AG08396 (cell line): ENCODE measurements at places on chromosomes 13 and 19.
A peak's percentile ranks its signal among the peaks of the same experiment; 100 is the strongest.

GRCh38 chr13:41145136-41145908, 12.7 kb upstream of the KBTBD6 start:
- DNase-seq = no peak

DNA sequence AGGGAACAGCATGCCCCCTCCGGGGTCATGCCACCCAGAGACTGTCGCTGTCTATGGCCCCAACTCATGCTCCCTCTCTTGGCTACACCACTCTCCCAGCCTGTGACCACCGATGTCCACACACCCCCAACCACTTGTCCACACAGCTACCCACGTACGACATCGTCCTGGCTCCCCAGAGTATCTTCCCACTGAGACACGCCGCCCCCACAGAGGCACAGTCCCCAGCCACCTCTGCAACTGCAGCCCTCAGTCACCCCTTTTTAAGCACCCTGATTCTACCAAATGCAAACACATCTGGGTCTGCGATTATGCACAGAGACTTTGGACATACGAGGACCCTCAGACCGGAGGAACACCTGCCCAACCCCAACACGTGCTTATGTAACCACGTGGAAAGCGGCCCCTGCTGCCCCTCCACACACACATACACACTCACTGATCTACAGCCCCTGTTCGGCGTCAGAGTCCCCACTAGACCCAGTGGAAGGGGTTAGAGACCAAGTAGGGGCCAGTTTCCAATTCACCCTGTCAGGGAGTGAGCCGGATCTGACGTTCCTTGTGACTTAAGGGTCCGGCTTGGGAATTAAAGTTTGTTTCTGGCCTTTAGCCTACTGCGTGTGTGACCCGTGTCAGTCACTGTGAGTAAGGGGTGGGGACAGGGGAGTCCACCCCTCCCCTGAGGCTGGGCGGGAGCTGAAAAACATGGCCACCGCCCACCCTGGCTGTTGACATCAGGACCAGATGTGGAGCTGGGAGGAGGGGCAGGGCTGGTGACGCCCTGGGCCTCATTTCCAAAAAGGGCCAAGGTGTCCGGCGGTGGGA, 11.9 kb upstream of the AXL start:
- no peak for DNase-seq

- no peak for DNase-seq
Observed at GRCh38 chr13:49895826-49896225, 40.3 kb downstream of the SPRYD7 start.

DNA sequence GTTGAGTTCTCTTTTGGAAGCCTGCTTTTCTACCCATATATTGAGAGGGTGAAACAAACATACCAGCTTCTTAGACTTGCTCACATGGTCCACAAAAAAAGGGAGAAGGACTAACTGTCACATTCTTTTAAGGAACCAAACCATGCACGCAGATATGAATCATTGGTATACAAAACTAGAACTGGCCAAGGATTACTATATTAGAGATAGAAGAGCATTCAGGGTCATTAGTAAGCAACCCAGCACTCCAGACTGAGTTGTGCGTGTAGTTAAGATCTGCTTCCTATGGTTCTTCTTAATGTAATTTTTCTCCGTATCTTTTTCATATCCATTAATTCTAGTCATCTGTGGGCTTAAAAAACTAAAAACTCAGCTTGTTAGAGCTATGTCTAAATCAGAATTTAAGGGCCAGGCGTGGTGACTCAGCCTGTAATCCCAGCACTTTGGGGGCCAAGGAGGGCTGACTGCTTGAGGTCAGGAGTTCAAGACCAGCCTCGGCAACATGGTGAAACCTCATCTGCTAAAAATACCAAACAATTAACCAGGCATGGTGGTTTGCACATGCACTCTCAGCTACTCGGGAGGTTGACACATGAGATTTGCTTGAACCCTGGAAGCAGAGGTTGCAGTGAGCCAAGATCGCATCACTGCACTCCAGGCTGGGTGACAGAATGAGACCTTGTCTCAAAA, 19.6 kb downstream of the ALG5 start:
- DNase-seq = peak; percentile 37

GRCh38 chr13:79427883-79428282, 21.8 kb upstream of the RBM26 start:
- no peak for DNase-seq

- peak; percentile 7 for DNase-seq
Observed at GRCh38 chr13:38417727-38418126, 68.1 kb downstream of the UFM1 start.

DNA sequence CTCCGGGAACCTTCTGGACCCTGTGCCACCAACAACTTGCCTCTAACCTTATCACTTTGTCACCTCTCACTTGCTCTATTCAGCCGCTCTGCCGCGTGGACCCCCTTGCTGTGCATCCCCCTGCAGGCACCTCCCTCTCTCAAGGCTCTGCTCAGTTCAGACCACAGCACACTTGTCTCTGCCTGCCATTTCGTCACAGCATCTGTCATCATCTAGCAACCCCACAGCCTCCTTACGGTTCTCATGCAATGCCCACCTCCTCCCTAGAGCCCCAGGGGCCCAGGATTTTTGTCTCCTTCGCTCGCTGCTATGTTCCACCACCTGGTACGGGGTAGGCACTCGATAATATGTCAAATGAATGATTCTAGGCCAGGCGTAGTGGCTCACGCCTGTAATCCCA, 4.8 kb downstream of the HAUS8 start:
- DNase-seq = no peak

- no peak for DNase-seq
Observed at GRCh38 chr19:7328647-7329046, 20.1 kb upstream of the ARHGEF18 start.

DNA sequence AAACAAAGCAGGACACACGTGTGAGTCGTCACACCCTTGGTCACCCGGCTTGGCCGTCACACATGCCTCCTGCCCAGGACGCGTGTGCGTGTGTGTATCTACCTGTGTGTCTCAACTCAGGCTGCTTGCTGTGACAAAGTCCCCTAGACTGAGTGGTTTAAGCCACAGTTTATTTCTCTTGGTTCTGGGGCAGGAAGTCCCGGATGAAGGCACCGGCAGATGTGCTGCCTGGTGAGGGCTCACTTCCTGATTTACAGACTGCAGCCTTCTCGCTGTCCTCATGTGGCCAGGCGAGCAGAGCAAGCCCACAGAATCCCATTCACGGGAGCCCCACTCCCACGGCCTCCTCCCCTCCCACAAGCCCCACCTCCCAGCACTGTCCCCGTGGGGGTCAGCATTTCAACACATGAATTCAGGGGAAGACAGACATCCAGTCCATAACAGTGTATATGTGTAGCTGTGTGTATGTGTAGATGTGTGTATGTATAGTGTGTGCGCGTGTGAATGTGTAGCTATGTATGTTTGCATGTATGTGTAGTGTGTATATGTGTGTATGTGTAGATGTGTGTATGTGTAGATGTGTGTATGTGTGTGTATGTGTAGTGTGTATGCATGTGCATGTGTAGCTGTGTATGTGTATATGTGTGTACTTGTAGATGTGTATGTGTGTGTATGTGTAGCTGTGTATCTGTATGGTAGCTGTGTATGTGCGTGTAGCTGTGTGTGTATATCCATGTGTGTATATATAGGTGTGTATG, 51.5 kb downstream of the MCF2L start:
- no peak for DNase-seq

DNA sequence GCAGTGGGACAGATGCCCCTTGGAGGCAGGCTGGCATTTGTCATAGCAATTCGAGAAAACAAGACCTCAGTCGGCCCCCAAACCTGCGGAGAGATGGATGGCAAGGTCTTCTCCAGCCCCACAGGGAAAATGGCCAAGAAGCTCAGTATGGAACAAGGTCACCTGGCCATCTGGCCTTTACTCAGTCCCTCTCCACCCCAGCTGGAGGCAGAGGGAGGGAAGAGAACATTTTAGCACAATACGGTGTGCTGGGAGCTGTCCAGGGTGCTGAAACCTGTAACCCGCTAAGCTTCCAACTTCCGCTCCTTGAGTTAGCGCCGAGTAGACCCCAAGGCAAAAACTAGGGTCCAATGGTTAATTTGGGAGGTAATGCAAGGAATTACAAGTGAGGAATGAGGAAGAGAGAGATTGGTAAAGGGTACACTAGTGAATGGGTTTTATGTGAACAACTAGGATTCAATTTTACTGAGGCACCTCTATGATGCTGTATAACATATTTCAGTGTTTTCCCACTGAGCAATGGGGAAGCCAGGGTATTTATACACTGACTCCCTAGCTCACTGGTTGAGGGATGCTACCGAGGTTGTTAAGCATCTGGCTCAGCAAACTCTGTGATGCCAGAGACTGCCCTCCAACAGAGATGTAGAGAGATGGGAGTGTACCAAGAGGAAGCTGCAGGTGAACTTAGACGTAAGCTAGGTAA, 64.3 kb downstream of the CACNA1A start:
- peak; percentile 58 for DNase-seq

DNA sequence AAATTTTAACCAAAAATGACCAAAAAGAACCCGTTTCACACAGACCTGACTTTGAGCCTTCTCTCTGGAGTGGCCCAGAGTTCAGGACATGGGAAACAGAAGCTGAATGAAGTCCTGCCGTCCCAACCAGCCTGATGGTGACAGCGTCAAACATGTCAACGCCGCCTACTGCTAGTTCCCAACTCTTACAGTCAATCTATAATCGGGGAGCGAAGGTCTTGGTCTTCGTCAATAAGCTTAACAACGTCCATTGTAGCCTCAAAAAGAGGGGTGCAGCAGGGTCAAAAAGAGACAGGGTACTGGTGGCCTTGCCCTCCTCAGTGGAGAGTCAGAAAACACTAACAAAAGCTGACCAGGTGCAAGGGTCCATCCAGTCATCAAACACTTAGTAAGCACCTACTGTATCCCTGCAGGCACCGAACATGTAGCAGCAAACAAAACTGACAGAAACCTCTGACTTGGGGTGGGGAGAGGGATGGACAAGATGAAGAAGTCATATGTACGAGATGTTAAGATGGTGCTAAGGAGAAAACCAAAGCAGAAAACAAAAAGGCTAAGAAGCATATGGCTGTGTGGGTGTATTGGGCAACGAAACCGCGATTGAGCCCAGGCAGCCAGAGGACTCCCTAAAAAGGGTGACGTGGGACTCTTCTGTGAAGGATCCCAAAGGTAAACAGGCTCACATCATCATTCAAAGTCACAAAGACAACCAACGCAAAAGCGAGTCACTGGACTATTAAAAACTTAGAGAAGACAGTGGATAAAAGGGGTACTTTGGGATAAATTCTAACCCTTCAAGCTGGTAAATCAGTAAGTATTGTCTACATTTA, 12.0 kb downstream of the MLLT1 start:
- no peak for DNase-seq

DNA sequence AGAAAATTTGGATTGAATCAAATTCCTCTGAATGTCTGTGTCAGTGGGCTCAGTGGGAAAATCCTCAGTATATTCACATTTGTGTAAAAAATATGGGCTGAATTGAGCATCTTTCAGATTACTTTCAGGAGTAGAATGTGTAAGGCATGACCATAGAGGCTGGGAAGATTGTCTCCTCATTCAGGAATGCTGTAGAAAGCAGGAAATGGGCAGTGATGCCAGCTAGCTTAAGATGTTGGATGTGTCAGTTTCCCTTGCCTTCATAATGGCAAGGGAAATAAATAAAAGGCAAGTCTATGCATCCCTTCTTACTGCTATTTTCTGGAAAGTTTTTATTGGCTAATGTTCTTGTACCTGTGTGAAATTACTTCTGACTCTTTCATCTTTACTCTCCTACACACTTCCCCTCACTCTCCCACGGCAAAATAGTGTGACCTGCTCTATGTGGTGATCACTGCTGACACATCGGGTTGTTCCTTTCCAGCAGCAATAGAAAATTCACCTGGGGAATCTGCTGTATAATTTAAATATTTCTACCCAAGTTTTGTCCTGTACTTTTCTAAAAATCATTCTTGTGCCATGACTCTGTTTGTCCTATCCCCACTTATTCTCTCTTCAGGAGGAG, 103.2 kb downstream of the LMO7 start:
- no peak for DNase-seq

DNA sequence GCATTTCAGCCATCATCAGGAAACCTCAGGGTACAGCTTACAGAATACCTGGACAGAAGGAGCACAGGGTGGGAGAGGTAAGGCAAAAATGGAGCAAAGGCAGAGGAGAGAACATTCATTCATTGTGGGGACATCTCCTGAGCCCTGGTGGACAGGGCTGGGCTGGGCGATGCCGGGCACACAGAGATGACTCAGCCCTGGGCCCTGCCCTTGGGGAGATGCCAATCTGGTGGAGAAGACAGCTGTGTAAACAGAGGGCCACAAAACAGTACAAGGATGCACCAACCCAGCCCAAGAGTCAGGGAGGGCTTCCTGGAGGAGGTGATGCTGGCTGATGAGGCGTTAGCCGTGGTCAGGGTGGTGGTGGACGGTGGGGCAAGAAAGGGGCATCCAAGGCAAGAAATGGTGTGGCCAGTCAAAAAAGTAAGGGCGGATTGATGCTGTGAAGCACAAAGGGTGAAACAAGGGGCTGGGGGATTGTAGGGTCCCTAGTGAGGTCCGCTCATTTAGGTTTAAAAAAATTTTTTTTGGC, 3.6 kb upstream of the HAS1 start:
- peak; percentile 52 for DNase-seq

GRCh38 chr13:101115762-101116171, 300.5 kb downstream of the NALCN start:
- DNase-seq = no peak

GRCh38 chr13:57017357-57017756, 123.4 kb upstream of the PRR20A start:
- no peak for DNase-seq

DNA sequence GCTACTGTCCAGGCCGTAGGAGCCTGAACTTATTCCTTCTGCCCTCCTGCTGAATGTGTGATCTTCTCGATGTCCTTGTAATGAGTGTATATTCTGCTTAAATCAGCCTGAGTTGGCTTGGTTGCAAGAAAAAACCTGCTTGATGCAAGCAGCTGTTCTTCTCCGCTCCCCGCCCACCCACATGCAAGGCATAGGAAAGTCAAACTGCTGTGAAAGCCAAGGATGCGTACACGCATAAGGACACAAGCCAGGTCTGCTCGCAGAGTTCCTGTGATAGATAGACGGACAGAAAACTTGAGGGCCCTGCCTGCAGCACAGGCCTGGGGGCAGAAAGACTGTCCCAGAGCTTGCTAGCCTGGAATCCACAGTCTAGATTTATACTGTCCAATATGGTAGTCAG, 101.1 kb downstream of the DNAJC15 start:
- no peak for DNase-seq

- no peak for DNase-seq
Observed at GRCh38 chr13:57925250-57925649, 293.7 kb downstream of the PCDH17 start.

DNA sequence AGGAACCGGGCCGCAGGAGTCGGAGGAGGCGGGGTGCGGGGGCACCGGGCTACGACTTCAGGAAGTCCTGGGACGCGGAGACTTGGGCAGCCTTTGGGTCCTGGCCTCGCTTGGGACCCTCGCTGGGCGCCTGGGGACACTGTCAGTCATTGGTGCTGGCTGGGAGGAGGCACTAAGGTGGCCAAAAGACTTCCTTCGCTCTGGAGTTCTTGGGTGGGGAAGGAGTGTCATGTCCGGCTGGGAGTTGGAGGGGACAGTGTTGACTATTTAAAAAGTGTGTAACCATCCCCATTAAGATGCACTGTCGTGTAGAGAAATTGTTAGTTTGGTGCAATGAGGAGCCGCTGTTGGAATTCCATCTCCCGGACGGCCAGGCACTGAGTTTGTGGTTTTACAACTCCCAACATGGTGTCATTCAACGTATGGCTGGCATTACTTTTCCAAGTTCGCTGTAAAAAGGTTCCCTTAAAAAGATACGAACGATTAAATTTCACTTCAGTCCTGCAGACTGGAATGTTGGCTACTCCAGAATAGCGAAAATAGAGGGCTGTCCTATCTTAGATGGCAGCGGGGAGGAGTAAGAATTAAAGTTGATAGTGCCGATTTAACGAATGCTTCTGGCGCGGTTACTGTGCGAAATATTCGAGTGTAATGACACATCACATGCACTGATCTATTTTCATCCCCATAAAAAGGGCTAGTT, 776 bp downstream of the DNAJC3 start:
- peak; percentile 45 for DNase-seq
